ENCODE measurements at places on chromosomes 3 and 15.
A peak's percentile ranks its signal among the peaks of the same experiment; 100 is the strongest.

GRCh38 chr3:138949445-138950005, 2.5 kb downstream of the FOXL2NB start:
- no peak for DNase-seq

DNA sequence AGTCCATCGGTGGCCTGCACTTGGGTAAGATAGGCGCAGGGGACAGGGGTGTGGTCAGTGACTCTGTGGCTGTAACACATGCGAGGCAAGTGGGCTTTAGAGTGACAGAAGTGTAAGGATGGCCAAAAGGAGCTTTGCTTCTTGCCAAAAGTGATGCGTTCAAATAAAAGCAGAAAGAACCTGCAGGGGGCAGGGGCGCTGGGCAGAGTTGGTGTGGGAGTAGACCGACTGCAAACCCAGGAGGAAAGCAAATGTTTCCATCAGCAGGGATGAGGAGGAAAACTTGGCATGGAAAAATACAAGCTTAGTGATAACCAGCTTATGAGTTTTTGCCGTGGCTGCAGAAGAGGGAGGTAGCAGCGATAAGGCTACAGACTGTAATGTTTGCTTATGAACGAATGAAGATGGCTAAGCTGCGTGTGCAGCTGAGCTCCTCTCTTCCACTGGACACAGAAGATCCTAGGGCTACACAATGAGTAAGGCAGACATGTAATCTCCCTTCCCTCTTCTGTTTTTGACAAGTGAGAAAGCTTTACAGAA, 149.4 kb downstream of the WNT5A start:
- no peak for DNase-seq

GRCh38 chr15:93158097-93158900, 69.3 kb upstream of the RGMA start:
- no peak for DNase-seq

- DNase-seq: no peak
These were observed 2.5 kb upstream of the CAPN3 start for GRCh38 chr15:42356851-42357250.

DNA sequence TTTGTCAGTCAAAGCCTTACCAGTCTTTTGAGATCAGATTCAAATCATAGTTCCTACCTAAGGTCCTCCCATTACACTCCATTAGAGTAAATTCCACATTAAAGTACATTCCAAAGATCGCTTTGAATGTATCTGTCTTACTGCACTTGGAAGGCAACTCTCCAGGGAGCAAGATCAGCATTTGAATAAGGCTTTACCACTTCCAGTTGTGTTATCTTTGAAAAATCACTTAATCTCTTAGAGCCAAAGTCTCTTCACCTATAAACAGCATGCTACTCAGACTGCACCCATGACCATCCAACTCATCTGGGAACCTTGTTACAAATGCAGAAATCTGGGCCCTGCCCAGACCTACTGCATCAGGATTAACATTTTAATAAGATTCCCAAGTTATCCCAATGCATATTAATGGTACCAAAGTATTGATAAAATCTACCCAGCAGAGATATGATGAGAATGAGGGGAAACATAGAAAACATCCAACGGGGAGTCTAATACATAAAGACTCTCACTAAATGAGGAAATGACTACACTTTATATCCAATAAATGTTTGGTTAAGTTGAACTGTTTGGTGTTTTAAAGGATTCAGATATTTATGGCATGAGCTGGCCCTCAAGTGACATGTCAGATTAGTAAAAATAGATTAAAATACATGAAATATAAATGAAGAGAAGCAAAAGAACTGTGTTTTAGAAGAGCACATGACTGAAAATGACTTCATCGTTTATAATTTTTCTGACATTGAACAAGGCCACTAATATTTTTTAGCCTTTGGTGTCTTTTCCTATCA, 75.9 kb downstream of the TNIK start:
- DNase-seq: peak; percentile 74

- DNase-seq: no peak
These were observed 250.6 kb downstream of the TAFA4 start for GRCh38 chr3:68681766-68682165.

- DNase-seq: no peak
These were observed 495 bp downstream of the HYAL2 start for GRCh38 chr3:50322115-50322385.

DNA sequence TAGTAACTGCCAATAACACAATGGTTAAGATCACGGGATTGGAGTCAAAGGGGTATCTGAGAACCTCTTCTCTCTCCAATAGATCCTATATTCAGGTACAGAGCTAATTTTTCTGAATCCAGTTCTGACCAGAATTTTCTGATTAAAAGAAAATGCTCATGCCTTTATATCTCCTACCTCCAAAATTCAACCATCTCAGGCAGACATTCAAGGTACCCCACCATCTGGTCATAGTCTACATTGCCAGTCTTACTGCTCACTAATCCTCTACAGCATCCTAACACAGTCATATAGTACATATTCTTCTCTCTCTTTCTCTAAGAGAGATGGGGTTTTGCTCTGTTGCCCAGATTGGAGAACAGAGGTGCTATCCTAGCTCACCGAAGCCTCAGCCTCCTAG, 59.1 kb downstream of the LSAMP start:
- DNase-seq: no peak

- no peak for DNase-seq
These were observed 182.5 kb downstream of the OPA1 start for GRCh38 chr3:193775421-193776077.

- peak; percentile 58 for DNase-seq
These were observed 456.6 kb downstream of the MAGI1 start for GRCh38 chr3:65582012-65582717.

DNA sequence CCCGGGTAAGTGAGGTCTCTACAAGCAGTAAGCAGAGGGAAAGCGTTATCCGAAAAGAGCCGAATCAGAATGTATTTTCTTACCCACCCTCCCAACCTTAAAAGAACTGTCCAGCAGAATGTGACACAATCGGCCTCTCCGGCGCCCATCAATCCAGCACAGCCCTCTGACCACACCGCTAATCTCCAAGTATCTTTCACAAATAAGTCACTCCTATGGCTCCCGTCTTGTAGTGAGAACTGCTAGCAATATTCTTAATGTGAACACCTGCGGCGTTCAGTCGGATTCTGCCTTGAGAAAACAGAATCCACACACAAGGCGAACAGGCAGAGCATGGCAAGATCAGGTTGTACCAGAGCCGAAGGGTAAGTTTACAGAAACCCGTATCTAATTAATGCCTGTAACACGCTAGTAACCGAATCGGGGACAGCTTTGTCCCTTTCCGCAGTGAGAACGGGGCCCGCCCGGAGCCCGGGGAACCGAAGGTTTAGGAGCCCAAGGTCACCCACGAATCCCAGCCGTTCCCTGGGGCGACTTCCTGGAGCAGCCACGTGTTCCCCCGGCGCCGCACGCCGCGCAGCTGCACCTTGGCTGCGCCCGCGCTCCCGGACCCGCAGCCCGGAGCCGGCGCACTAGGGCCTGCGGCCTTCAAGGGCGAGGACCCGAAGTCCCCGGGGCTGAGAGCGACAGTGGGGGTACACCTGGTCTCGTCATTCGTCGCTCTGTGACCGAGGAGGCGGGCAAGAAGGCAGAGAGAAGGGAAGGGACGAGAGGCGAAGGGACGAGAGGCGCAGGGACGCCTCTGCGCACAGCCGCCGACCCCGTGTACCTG, 672 bp downstream of the TFRC start:
- peak; percentile 40 for DNase-seq

- DNase-seq: no peak
These were observed 21.0 kb downstream of the CRABP1 start for GRCh38 chr15:78360958-78361718.

DNA sequence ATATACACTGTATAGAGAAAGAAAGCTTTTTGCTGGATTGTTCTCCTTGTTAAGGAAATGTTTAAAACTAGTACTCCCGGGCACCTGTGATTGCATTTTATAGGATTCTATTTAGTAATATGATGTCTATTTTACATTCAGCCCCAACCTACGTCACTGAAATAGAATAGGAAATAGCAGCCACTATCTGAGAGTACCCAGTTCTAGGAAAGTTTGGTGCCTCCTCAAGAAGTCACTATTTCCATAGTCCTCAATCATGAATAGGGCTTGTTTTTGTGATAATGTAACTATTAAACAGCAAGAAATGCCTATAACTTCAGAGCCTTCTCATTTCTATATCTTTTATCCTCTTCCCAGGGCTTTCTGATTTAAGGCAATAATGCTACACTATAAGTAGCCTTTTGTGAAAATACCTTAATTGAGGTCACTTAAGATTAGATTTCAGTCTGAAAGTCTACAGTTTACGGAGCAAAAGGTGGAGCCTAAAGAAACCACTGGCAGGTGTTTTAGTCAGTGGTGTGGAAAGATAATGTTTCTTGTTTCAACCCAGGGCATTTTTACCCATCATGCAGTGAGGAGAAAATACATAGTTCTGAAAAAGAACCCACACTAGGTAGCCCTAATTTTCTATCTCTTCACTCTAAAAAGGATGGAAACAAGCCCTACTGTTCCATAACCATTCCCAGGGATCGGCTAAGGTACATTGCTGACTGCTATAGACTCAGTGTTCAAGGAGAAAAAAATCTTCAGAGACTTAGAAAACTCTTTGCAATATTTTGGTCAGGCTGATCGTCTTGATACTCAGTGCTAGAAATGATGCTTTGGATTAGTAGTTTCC, 38.7 kb downstream of the TIGIT start:
- DNase-seq: no peak

DNA sequence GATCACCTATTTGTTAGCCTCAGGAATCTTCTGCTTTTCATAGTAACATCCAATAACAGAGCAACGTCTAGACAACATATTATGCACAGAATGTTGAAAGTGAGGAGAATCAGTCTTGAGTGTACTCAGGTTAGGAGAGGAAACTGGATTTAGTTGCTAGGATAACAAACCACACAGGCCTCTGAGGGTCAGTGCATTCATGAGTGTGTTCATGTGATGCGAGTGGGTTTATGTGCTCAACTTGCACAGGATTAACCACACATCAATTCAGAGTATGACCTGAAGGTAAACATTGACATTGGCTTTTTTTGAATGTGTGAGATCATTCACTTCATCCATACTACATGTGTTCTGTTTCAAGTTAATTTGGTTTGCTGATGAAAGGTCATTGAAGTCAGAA, 287.6 kb downstream of the DIPK2A start:
- no peak for DNase-seq

DNA sequence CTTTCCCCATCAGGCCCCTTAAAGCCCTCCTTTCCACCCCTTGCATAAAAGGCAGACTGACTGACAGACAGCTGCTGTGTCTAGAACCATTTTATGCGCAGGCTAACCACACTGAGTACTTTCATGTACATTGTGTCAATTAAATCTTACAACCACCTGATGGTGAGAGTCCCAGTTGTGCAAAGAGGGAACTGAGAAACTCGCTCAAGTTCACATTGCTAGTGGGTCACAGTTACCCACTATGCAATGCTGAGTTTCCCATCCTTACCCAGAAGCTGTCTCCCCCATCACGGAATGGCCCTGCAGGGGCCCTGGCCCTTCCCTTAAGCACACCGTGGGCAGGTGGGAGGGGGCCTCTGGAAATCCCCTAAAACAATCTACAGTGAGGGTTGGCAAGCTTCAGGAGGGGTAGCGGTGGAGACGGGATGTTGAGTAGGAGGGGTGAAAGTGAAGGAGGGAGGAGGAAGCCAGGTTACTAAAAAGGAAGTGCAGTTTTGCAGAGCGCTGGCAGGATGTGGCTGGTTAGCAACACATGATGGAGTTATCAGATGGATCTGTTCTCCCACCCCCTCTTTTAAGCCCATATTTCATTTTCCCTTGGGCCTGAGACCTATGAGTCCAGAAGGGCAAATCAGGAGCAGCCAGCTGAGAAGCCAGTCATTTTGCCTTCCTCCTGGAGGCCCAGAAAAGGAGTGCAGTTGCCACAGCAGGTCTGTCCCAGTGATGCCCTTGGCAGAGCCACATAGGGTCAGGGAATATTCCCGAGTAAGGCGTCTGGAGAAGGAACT, 30.0 kb downstream of the STARD5 start:
- no peak for DNase-seq

All from fibroblast of skin of back (primary cell).